DMS53 (cell line): ENCODE measurements at places on chromosomes 3 and 15.
A peak's percentile ranks its signal among the peaks of the same experiment; 100 is the strongest.

DNA sequence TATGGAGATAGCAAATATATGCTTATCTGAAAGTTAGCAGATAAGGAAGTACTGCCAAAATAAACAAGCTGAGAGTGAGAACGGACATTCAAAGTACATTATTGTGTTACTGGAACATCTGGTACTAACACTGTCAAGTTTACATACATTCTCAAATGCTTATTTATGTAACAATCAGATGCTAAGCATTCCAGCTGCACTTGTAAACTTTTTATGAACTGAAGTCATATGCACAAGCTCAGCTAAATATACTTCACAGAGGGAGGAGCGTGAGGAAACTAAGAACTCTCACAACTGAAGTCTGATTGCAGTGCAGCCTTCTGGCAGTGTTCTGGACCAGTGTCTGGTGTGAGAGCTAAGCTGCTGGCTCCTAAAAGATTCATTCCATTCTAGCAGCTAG, 223.7 kb upstream of the NANOGP8 start:
- peak; percentile 36 for DNase-seq

DNA sequence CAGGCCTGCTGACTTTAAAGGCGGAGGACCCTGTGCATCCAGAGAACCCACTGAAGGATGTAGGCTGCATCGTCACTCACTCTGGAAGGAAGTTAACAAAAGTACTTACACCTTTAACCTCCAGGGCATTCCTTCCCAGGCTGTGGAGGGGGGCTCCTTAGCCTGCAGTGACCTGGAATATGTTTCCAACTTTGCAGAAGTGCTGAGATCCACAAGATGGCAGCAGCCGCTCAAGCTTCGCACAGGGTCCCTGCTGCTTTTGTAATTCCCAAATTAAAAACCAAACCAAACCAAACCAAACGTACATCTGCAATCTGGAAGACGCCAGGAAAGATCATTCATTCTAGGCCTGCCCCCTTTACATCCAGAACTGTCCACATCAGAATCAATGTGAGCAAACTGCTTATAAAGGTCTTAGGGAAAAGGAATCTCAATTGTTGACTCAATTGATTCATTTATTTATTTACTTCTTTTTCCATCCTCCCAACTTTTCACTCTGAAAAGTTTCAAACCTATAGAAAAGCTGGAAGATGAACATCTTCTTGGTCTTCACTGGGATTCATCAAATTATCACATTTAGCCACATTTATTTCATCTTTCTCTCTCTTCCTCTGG, 70.5 kb upstream of the KLHL25 start:
- DNase-seq = peak; percentile 43

GRCh38 chr15:73745073-73745472, 8.1 kb downstream of the INSYN1 start:
- no peak for DNase-seq

GRCh38 chr3:135792858-135793475, 172.6 kb upstream of the PPP2R3A start:
- DNase-seq = no peak

DNA sequence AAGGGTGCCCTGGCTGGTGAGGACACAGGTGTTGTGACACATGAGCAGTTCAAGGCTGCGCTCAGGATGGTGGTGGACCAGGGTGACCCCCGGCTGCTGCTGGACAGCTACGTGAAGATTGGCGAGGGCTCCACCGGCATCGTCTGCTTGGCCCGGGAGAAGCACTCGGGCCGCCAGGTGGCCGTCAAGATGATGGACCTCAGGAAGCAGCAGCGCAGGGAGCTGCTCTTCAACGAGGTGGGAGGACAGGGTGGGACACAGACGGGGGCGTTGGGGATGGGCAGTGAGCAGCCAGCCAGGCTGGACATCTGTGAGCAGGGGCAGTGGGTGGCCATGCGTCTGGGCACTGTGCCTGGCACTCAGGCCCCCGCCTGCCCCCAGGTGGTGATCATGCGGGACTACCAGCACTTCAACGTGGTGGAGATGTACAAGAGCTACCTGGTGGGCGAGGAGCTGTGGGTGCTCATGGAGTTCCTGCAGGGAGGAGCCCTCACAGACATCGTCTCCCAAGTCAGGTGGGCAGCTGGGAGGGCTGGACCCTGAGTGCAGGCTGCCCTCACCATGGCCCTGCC, 10.3 kb downstream of the ANKRD63 start:
- peak; percentile 56 for DNase-seq

DNA sequence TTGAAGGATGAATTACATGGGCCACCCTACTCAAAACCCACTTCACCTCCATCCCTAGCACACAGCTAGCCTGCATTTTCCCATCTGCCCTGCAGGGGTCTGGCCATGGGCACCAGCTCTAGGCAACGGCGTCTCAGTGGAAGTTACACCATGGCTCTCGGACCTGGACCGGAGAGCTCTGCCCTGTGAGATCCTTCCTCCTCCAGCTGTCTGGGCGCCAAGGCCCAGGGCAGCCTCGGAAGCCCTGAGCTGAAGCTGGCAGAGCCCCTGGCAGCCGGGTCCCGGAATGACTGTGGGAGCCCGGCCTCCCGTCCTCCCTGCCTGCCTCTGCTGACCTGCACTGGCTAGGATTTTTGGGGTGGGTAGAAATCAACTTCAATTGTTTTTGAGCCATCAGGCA, 98.9 kb downstream of the CHSY1 start:
- DNase-seq = peak; percentile 10

DNA sequence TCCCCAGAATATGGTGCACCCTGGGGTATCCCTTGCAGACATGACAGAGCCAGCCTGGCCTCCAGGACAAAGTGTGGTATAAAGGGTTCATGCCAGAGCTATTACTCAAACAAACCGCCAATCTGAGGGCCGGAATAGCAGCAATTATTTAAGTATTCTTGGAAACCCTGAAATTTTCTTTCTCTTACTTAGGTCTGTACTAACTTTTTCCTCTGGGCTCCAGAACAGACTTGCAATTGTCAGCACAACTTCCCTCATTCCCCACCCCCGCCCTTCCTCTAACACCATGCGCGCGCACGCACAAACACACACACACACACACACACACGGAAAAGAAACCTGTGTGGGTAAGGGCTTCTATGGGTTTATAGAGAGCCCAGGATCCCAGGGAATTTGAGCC, 56.3 kb downstream of the ISG20 start:
- no peak for DNase-seq

GRCh38 chr15:48578965-48579364, 66.5 kb downstream of the FBN1 start:
- DNase-seq = no peak

DNA sequence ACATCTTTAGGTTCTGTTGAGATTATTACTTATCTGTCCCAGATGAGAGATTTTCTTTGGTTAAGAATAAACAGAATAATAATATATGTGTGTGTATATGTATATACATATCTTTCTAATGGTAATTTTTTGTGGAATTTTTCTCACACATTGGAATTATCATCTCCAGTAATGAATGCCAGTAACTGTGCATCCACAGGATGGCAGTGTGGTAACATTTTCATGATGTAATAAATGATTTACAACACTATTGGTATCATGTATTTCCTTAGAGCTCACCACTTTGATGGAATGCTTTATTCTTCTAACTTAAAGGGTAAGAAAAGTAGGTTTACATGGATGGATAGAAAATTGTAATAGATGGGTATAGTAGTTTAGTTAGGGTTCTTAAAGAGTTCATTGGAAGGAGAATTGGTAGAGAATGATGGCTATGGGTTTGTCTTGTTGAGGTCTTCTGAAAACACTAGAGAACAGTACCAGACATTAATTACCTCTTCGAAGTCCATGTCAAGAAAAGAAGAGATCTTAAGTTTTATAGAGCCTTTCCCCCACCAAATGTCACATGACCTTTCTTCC, 78.1 kb downstream of the STT3B start:
- peak; percentile 43 for DNase-seq

- no peak for DNase-seq
Observed at GRCh38 chr15:29121907-29122306, 147.7 kb downstream of the NSMCE3 start.

- DNase-seq = no peak
Observed at GRCh38 chr3:96213393-96213792, 601.0 kb upstream of the EPHA6 start.

DNA sequence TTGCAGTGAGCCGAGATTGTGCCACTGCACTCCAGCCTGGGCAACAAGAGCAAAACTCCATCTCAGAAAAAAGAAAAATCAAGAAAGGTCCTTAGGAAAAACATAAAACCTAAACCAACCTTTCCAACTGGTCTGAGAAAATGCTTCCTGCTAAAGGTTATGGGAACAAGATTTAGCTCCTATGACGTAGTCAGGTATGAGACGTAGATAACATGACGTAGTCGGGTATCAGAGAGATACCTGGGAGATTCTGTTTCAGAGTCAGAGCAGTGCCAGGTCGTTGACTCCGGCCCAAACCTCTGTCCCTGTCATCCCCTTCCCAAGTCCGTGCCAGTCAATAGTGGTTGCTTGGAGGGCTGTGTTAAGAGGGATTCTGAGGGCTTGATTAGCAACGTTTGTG, 39.9 kb downstream of the LMCD1 start:
- no peak for DNase-seq

GRCh38 chr15:75648156-75649000, 666 bp downstream of the SNX33 start:
- peak; percentile 60 for DNase-seq
